NCI-H187 (cell line): ENCODE measurements at places on chromosomes 6 and 20.

GRCh38 chr6:107491138-107491609 is 1.3 kb downstream of the SOBP start:
- DNase-seq = no peak

DNA sequence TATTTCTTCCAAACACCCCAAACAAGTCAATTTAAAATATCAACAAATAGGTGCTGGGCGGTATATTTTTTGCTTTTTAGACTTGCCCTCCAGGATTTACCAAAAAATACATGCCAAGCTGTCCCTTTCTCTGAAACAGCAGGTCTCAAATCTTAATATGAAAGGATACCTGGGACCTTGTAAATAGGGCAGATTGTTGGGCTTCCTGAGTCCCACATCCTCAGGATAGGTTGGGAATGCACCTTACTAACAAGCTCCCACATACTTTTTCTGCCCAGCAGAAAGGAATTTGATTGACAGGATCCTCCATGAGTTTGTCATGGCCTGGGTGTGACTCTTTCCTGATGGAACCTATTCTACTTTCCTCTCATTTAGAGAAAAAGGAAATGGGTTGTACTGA is 4.9 kb upstream of the SLC24A3 start:
- no peak for DNase-seq

GRCh38 chr6:143198312-143198711 is 137.6 kb downstream of the AIG1 start:
- no peak for DNase-seq

DNA sequence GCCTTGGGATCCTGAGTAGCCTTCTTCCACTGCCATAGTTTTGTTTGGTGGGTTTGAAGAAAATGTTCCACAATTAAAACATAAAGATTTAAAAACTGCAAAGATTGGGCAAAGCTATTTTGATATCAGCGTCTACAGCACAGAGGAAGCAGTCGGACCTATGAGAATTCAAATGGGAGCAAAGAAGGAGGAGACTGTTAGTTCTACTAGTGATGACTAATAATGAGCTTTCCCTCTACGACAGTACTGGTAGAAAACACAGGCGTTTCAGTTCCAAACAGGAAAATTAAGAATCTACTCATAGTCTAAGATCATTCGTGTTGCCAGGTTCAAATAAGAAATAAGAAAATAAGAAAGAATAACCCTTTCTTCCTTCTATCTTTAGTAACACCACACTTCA is 121.2 kb downstream of the INSM1 start:
- DNase-seq = no peak

GRCh38 chr6:31827286-31828079 is at the start of gene HSPA1B:
Gene HSPA1B (plus strand): TSS chr6:31827738. CDS start chr6:31827951, 213 bp downstream.
- peak; percentile 96 for DNase-seq
